ENCODE measurements at places on chromosomes 12 and 14.

GRCh38 chr14:36176524-36176923 is at the start of gene PTCSC3:
Gene PTCSC3, minus strand, starts transcription at chr14:36176722.
- no peak for DNase-seq

- DNase-seq: no peak
These were observed 1.5 kb downstream of the SLC7A8 start for GRCh38 chr14:23181946-23182345.

- DNase-seq: no peak
These were observed 25.2 kb upstream of the MANSC4 start for GRCh38 chr12:27805238-27805637.

- no peak for DNase-seq
These were observed 1.9 kb downstream of the SGPP1 start for GRCh38 chr14:63725786-63726460.

DNA sequence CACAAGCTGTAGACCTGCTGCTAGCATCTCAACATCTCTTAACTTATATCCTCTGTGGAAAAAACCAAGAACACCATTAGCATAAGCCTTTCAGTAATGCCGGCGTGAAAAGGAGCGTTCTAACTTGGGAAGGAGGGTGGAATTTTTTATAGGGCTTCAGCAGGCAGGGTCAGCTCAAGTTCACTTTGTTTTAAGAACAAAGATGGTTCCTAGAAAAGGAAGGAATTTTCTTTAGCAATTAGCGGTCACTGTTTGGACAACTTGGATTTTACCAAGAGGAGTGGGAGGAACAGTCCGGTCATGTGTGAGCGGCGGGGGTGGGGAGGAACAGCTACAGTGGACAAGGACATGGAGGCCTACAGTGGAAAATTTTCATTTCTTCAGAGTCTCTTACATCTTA is 35.9 kb downstream of the BBS10 start:
- no peak for DNase-seq

- no peak for DNase-seq
These were observed 13.4 kb downstream of the BTG1 start for GRCh38 chr12:92132288-92132687.

DNA sequence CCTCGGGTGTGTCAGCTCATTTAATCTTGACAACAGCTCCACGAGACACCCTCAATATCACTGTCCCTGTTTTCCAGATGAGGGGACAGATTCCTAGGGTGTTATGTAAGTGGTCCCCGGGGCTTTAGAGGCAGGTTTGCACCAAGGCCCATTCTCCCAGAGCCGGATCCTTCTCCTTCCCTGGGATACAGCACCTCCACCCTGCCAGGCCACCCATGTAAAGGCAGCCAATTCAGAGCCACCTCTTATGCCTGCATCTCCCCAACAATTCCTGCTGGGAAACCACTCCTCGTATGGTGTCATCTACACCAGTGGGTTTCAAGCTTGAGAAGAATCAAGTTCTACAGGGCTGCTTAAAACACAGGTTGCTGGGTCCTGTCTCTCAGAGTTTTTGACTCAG is 4.1 kb upstream of the CYP46A1 start:
- no peak for DNase-seq
